D341Med (cell line): ENCODE measurements at places on chromosomes 1 and 21.

DNA sequence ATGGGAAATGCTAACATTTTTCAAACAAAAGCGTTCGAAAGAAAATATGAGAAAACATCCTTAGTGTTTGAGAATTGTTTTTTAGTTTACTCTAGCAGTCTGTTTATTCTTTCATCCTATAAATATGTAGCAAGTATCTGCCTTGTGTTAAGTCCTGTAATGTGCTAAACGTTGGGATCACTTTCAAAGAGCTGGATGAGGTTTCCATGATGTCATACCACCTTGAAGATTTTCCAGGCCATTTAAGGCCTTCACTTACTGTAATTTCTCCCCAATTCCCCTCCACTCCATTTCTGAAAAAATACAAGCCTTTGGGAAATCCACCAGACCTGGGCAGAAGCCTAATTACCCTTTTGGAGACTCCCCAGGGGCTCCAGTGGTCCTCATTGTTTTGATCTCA lies 24.2 kb upstream of the CTBS start:
- no peak for DNase-seq

GRCh38 chr1:24725209-24725651 lies 20.0 kb upstream of the CLIC4 start:
- no peak for DNase-seq

GRCh38 chr1:226988334-226988666 lies 48.2 kb downstream of the COQ8A start:
- no peak for DNase-seq

DNA sequence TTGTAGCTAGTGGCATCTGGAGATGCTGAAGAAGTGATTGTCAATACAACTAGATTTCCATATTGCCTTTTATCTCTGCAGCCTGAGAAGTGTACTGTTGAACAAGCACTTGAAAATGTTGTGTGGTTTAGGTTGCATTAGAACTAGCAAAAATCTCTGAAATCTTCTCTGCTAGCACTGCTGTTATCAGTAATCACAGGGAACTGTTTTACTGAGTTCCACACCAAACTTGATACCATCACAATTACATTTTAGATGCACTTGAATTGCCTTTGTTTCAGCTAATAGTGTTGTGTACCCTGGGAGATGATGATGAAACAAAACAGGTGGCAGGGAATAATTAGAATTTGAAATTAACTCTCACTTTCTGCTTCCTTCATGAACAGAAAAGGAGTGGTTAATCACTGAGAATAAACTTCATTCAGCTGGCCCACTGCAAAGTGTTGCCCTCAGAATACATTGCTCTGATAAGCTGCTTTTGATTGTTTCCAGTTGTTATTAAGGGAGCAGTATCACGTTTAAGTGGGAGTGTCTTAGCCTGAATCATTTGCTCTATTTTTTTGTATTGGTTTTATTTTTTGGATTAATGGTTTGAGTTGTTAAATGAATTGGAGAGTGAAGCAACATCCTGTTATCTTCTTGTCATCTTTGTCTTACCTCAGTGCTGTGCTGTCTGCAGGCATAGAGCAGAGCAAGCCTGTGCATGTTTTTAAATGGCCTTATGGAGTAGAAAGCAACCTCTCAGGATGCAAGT lies 13.0 kb downstream of the FAM20B start:
- DNase-seq = no peak

DNA sequence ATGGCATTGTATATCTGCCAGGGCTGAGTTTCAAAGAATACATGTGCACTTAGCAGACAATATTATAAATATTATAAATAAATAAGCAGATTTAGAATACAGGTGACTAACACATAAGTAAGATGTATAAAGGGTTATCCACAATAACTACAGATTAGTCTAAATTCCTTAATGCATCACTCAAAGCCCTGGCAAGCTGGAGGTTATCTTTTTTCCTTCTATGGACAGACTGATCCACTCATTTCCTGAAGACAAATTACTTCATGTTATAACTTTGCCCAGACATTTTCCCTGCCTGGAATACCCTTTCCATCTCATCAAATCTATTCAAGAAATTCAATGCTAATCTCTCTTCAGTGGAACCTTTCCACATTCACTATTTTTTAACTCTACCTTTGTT lies 38.8 kb downstream of the LUZP1 start:
- DNase-seq = no peak

DNA sequence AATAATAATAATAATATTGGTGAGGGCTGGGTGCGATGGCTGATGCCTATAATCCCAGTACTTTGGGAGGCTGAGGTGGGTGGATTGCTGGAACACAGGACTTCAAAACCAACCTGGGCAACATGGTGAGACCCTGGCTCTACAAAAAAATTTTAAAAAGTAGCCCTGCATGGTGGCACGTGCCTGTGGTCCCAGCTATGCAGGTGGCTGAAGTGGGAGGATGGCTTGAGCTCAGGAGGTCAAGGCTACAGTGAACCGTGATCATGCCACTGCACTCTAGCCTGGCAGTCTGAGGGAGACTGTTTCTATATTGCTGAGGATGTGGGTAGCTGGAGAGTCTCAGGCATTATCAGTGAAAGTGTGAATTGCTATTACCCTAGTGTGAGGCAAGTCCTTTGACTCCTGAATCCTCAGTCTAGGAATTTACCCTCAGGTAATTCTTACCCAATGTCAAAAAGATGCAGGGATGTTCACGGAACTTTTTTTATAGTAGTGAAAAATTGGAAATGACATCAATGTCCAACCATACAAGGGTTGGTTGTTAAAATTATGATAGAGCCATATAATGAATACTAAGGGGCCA lies 61.8 kb upstream of the RPL11 start:
- DNase-seq = no peak

DNA sequence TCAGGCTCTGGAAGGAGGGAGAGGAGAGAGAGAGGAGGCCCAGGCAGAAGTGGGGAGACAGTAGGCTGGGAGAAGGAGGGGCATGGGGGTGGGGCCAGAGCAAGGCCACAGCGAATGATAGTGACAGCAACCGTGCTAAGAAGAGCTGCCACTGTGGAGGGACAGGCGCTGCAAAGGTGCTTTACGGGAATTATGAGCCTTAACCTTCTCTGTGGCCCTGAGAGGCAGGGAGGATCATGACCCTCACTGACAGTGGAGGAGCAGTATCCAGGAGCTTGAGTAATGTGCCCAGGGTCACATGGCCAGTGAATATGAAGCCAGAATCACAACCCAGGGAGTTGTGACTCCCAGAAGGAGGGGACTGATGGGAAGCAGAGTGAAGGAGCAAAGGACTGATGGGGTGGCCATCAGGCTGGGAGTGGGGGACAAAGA lies 53.4 kb upstream of the RPL11 start:
- no peak for DNase-seq

DNA sequence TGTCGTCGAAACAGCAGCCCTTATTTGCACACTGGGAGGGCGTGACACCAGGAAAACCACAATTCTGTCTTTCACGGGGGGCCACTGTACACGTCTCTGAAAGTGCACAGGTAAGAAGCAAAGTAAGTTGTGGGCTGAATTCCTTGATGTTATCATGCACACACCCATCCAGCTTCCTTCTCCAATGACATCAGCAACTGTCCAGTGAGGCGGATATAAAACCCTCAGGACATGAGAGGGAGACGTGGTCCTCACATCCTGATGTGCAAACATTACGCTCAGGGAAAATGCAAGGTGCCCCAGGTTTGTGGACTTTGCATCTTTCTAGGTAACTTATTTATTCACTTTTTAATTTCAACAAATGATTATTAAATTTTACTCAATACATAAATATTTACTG lies 3.0 kb downstream of the TFF1 start:
- DNase-seq = no peak

DNA sequence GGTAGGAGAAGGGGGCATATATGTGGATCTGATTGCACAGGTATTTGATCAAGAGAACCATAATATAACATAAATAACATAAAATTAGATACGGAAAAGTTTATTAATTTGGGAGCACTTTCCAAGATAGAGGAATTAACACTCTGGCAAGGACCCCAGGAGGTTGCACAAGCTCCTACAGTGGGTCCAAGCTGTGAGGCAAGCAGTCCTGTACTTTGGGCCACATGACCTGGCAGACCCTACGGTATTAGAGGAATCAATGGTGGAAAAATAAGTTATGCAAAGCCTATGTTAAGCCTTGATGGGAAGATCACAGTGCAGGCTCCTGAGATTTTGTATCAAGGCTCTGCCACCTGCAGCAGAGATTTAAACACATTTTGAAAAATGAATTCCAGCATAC lies 220.1 kb downstream of the COL24A1 start:
- no peak for DNase-seq

DNA sequence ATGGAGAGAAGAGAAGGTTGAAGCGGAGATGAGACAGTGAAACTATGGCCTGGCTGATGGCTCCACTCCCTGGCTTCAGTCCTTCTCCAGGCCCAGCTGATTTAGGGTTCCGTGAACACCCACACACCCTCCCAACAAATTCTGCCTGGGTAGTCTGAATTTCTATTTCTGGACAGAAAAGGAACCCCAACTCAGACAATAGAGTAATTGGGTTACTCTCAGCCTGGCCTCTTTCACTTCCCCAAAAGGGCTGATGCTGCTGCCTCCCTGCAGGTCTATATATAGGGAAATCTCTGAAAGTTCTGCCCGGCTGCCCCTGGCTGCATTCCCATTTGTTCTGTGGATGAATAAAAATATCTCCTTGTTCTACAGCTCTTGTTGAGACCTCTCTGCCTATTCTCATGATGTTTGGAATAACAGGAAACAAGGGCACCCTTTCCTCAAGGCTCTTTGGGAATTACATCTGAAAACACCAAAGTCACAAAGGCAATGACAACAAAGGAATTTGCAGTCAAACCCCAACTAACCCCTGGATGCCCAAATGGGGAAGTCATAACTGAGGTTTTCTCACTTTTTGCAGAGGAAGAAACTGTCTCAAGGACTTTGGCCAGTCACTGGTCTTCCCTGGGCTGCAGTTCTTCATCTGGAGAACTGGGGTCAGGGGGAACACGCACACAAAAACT lies 11.4 kb upstream of the ZSCAN20 start:
- no peak for DNase-seq

GRCh38 chr1:27316860-27317259 lies 5.1 kb upstream of the TMEM222 start:
- DNase-seq = no peak

- DNase-seq = no peak
Measured at GRCh38 chr1:174964261-174964971, 35.3 kb upstream of the CACYBP start.

- no peak for DNase-seq
Measured at GRCh38 chr1:78913950-78914349, 92.6 kb downstream of the ADGRL4 start.

GRCh38 chr1:97907886-97908285 lies 12.9 kb downstream of the DPYD start:
- DNase-seq = no peak

DNA sequence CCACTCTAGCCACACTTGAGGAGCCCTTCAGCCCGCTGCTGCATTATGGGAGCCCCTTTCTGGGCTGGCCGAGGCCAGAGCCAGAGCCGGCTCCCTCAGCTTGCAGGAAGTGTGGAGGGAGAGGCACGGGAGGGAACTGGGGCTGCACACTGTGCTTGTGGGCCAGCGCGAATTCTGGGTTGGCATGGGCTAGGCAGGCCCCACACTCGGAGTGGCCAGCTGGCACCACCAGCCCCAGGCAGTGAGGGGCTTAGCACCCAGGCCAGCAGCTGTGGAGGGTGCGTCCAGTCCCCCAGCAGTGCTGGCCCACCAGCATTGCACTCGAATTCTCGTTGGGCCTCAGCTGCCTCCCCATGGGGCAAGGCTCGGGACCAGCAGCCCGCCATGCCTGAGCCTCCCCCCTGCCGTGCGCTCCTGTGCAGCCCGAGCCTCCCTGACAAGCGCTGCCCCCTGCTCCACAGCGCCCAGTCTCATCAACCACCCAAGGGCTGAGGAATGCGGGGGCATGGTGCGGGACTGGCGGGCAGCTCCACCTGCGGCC lies 785.9 kb upstream of the TPTE start:
- no peak for DNase-seq

DNA sequence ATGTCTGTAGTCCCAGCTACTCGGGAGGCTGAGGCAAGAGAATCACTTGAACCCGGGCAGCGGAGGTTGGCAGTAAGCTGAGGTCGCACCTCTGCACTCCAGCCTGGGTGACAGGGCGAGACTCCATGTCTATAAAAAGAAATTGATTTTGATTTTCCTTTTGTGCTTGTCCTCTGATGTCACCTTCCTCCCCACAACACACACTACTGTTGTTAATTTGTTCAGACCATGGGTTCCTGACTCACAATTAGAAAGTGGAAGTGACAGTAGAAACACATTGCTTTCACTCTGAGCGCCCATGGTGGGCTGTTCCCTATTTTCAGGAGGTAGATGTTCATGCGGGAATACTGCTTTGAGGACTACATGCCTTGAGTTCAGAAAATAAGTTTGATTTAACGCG lies 165.5 kb upstream of the KCNJ6 start:
- DNase-seq = no peak

DNA sequence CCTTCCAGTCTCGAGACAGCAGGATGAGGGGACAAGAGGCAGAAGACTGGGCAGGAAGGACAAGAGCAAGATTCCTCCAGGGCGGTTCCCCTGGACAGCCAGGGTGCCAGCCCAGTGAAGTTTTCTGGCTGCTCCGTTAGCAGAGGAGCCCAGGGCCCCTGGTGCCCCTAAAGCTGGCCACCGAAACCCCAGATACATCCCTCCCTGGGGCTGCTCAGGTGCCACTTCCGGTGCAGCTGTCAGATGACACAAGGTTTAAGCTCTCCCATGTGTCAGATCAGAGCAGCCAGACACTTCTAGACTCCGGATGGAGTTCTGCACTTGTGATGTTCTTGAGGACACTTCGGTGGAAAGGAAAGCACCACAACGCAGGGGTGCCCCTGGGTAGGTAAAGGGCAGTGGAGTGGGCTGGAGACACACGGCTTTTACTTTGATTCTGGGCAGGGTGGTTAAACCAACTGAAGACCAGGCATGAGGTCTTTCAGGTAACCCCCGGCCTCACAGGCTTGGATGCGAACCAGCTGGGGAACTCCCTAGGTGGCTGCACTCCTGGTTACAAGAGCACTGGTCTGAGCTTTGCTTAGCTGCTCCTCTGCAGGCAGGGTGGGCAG lies 85.7 kb downstream of the ITPKB start:
- no peak for DNase-seq

- DNase-seq = no peak
Measured at GRCh38 chr1:966135-966703, at the start of gene PLEKHN1. TSS of gene PLEKHN1 (plus strand) at chr1:966482. CDS start at chr1:966532, 50 bp downstream.

DNA sequence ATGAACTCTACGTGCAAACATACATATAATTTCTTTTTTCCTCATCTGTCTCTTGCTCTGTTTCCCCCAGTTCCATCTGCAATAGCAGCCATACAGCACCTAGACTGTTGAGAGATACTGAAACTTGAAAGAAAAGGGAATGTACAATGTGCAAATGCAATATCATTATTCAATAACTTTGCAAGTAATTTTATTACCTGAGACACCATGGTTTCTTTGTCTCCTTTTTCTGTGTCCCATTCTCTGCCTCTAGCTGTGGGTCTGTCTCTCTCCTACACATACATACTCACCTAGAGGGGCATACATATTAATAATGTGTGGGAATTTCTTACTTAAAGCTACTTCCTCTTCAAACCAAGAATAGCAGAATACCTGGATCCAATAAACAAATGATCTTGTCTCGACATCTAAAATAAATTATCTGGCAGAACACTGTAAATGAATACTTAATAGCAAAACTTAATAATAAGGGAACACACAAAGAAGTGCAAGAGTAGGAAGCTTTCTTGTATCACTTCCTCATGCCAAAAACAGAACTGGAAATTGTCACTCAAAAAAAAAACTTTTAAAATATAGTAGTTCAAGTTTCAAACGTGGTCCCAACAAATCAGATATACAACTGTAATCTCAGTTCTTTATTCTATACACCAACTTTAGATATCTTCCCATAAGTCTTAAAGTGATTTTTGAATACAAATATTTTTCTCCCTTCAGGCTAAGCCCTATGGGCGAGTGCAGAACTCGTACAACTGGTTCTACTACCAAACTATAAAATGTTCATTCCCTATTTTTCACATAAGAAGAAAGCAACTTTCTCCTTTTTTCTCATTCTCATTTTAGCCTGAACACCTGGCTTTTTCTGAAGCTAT lies 194.6 kb downstream of the NRIP1 start:
- DNase-seq = no peak
